ENCODE measurements at places on chromosomes 5 and 9.

DNA sequence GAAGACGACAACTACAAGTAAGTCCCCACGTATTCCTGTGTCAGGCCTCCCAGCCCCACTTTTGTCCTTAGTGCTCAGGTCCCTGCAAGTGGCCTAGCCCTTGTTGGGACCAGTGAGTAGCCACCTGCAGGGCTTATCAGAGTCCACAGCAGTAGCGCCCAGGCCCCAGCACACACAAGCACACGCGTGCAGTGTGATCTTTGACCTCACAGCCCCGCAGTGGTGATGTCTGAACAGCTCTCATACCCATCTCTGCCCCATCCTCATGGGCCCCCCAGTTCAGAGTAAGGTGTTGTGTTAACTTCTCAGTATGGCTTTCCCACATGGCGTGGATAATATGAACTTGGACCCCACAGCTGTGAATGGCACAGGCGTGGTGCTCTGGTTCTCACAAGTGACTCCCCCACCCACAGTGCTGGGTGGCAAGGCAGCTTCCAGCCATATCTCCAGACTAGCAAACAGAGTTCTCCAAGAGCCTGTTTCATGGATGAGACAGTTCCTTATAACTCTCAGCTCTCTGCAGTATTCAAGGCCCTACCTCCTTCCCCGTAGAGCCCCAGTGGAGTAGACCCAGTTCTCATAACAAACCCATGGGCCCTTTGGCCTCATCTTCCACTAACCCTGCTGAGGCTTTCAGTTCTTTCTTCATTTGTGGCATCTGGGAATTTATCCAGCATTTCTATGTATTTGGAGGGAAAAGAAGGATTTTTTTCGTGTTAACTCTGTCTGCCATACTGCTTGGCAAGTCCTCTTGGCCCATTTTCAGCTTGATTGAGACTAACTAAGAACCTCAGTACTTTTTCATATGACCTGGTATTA lies 46.5 kb upstream of the ANGPTL2 start:
- DNase-seq, result no peak

DNA sequence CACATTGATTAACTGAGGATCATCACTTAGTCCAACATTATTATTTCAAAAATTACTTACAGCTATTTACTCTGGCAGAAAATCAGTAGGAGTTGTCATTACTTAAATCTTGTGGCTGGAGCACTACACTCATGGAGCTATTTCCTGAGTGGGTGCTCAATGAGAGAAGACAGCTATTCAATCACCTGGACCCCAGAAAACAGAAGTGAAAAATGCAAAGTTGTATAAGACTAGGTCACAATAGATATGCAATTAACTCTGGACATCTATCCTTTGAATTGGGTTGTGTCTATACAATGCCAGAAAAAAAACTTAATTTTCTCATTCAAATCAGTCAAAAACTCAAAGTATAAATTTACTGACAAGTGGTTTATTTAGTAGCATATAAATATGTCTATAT lies 340.9 kb downstream of the EFNA5 start:
- no peak for DNase-seq

DNA sequence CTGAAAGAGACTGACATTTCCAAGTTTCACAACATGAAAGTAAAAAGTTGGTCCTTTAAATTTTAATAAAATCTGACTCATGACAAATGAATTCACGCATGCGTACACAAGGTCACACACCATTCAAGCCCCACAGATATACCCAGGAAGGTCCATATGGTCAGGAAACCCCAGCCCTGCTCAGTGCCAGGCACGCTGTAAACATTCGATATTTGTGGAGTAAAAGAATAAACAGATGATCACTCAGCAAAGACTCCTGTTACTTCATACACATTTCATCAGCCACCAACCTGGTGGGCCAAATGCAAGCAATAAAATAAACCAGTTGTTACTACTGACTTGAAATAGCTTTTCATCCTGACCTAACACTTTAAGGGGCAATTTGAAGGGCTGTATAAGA lies 158.0 kb upstream of the RETREG1 start:
- no peak for DNase-seq

DNA sequence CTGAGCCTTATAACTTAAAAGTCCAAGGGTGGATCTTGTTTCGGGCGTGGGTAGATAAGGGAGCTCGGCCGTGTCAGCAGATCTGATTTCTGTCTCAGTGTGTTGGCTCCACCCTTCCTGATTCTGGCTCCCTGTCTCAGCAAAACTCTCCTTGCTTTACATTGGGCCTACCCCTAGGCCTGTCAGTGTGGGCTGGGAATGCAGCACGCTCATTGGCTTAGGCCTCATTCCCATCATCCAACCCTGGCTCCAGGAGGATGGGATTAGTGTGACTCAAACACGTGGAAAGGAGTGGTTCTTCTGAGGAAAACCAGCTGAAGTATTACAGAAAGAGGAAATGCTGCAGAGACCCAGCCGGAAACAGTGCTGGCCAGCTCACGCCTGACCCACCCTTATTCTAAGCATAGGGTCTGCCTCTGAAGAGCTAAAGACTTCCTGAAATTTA lies 59.9 kb downstream of the ZFAND5 start:
- peak; percentile 85 for DNase-seq

- no peak for DNase-seq
Observed at GRCh38 chr9:108259917-108260675, 595.7 kb downstream of the ACTL7B start.

DNA sequence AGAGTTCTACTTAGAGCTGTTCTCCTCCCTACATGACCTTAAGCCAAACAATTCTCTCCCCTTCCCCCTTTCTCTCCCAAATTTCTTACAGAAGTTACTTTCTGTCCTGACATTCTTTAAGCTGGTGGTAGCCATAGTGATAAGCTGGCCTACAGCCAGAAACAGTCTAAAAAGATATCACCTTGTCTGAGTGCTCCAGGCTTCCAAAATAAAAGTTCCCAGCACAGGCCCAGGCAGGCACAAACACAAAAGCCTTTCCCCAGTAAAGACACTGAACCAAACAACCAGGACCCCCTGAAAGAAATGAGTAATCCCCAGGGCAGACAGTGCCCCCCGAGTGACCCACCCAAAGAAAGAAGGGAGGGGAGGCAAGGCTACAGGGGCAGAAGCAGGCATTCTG lies 19.2 kb downstream of the SIL1 start:
- no peak for DNase-seq

DNA sequence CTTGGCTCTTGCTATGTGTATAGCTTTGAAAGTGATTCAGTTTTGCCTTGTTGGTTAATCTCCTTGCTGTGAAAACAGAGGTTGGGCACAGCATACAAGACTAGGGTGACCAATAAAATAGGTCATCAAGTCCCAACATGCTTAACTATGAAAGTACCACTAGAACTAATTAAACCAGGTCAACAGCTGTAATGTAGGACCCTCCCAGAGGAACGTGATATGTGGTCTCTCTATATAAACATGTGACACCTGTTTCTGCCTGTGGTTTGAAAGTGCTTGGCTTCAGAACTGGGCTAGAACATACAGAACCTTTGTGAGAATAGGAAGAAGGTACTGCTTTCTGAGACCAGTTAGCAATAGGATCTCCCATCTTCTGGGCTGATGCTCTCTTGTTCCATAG lies 297.1 kb downstream of the FBXL7 start:
- no peak for DNase-seq

DNA sequence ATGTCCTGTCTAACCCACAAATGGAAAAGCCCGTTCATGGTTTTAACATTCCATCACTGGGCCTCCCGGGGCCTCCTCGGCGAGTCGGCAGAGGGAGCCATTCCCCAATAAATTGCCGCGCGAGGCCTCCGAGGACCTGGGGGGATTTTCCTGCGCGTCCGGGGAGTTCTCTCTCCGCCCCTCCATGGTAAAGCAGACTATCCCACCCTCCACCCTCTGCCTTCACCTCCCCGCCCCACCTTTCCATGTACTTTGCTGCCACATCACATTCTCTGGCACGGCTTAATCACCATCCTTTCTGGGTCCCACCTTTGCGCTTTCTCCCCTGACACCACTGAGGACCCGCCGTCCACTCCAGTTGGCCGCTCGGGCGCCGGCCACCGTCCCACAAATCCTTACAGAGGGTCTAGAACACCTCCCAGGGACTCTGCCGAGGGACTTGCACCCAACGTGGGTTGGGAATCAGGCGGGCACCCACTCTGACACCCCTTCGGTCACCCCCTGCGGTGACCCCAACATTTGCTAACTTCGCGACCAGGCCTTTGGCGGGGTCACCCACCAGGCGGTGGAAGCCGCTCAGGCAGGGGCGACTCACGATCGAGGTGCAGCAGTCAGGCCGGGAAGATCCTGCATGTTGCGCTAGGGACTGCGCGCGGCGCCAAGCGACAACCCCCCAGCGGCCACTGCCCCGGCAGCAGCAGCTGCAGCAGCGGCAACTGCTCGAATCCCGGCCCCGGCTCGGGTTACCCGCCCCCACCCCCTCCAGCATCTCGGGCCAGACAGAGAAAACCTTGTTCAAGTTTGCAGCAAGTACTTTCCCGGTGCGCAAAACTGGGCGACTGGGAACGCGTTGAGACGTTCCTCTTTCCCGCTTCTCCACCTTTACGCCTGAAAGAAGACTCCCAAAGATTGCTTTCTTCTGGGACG lies at the start of gene MEGF10:
TSS of gene MEGF10 (plus strand) at position 778 of the 927 bp plus-strand sequence. CDS start 40,513 bp downstream, outside the sequence.
- no peak for DNase-seq

DNA sequence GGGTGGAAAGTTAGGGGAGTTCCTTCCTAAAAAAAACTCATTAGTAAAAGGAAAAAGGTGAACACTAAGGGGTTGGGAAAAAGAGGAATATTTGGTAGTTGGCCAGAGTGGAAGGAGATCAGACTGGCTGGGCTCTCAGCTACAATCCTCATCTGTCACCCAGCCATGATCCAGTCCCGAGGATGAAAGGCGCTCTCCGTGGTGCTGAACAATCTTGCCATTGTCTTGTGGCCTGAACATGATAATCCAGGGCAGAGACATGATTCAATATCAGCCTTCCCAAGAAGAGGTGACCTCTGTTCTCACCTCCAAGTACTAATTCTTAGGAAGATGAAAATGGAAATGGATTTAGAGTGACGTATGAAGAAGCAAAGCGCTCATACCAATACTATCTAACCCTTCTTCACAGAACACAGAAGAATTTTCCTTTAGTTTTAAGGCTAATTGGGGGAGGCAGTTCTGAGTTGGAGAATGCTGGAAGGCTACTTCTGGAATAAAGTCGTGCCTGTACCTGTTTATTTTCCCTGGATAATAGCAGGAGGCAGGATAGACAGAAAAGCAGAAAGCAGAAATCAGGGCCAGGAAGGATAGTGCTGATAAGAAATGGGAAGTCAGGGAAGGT lies 36.6 kb upstream of the MYORG start:
- peak; percentile 11 for DNase-seq

DNA sequence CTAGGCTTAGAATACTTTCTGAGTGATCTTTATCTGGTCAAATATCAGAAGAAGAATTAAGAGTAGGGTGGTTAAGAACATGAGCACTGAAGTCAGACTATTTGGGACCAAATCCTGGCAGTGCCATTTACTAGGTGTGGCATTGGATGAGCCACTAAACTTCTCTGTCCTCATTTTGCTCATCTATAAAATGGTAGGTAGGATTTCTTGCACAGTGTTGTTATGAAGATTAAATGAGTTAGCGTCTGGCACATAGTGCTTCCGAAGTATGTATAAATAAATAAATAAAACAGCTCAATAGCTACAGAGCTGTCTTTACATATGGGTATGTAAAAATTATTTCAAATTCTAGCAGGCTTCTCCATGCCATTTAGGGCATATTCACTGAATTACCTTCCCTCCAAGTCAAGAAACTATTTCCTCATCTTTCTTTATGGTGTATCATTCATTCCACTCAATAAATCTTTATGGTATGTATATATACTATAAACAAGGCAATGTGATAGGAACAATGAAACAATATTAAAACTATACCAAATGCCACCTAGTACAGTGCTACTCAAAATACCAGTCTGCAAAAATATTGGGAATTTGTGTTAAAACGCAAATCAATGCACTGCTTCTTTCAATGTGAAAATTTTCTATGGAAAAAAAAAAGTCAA lies 9.8 kb upstream of the PGGT1B start:
- DNase-seq, result no peak

GRCh38 chr9:4221931-4222330 lies 77.9 kb downstream of the GLIS3 start:
- DNase-seq, result no peak

DNA sequence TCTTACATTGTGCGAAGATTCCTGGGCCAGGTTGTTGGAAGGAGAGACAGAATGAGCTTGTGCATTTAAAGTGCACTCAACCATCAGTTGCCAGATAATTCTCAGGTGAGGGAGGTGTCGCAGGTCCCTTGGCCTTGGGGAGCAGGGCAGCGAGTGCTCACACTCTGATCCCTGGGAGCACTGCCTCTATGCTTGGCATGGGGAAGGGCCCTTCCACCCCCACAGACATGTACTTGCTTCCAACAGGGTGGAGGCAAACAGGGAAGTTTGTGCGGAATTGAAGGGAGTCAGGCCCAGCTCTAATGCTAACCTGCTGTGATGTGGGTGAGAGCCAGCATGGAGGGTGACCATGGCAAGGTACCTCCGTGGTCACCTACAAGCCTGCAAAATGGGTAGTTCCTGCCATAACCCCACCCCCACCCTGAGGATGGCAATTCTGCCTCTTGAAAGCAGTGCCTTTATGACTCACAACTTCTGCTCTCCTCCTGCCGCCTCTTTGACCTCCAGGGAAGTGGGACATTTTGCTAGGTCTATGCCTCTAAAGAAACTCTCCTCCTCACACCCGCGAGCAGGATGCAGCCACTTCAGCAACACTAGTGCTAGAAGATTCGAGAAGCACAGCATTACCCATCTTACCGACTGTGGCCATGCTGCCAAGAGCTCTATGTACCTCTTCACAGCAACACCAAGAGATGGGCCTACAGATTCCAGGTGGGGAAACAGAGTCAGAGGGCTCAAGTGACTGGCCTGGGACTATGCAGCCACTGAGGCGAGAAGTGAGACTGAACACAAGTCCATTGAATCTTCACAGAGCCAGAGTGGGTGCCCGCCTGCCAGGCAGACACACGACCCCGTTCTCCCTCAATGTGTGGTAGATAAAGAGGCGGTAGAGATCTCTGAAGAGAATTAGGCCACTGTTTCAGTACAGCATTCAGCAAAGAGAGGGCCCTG lies 22.1 kb upstream of the SLC25A51 start:
- DNase-seq, result no peak

DNA sequence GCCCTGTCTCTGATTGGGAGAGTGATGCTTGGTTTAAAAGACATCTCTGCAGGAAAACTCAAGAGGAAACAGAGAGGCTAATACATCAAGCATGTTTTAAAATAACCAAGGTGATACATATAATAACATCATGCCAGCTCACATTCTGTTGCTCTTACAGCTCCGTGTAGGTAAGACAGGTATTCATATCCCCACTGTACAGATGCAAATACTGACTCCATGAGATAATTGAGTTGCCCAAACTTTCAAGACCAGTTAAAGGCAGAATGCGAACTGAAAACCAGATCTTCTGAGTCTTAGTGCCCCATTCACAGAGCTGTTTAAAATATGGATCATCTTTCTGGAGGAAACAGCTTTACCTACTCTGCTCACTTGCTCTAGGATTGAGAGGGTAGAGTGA lies 214.0 kb downstream of the PIK3R1 start:
- no peak for DNase-seq

GRCh38 chr5:59553992-59554391 lies 339.5 kb downstream of the PDE4D start:
- DNase-seq, result no peak

GRCh38 chr9:84154320-84154719 lies 173.7 kb downstream of the RMI1 start:
- DNase-seq, result no peak

All from CD4-positive, alpha-beta T cell treated with Interleukin-1 beta for 1 hour (primary cell).